ENCODE measurements at places on chromosomes 7 and 10.

- DNase-seq, result no peak
These were observed 76.5 kb downstream of the ARL5B start for GRCh38 chr10:18735711-18736110.

DNA sequence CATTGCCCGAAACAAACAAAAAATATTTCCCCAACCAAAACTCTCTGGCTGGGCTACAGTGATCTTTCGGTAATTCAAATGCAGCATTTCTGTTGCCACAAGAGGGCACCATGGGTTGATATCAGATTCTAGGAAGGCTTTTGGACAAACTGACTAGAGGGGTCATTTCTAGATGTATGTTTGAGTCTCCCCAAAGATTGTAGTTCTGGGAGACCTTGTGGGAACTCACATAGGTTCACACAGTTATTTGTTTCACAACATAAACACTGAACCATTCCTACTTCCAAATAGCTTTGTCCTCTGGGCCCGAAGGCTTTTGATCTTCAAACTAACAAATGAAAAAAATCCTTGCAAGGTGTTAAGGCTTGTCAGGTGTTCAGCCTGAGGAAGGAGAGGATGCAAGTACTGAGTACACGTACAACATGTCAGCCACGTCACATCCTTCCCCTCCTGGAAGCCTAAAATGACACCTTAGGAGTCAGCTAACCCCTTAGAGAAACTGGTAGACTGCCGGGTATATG lies 37.0 kb upstream of the IL15RA start:
- DNase-seq, result peak; percentile 82

- DNase-seq, result no peak
These were observed 718.9 kb downstream of the GRID1 start for GRCh38 chr10:85647741-85648140.

DNA sequence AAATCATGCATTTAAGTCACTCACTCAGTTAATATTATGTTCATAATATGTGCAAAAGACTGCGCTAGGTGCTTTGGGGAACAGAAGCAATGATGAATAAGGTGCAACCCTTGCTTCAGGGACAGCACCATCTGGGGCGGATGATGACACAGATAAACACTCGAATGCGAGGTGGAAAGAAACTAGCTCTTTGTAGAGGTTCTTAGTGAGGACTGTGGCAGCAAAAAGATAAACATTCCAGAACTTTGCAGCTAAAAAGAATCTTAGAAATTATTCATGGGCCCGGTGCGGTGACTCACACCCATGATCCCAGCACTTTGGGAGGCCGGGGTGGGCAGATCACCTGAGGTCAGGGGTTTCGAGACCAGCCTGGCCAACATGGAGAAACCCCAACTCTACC lies 29.8 kb upstream of the CHST15 start:
- DNase-seq, result no peak

GRCh38 chr10:79045566-79046175 lies 23.1 kb upstream of the ZMIZ1 start:
- no peak for DNase-seq

DNA sequence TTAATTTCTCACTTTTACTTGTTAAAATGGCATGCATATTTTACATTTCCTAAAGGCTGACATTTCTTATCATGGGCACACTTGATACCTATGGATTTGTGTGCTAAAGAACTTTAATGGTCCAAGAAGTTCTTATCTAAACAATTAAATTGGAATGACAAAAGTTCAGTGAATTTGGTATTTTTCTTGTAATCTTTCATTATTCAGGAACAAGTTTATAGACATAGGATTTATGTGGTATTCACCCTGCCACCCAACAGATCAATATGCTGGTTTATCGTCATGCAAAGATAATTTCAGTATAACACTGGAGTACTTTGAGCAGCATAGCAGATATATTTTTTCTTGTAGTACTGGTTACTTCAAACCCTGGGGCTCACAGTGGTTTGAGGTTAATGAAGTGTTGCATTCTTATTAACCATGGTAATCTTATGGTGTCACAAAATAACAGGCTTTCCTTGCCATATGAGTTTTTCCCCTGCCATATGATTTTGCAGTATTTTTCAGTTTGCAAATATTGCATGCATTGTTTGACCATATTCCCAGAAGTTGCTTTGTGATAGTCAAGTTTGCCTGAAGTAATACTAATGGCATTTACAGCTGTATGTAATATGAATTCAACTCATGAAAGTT lies 148.8 kb downstream of the PPP1R9A start:
- DNase-seq, result no peak

- DNase-seq, result no peak
These were observed 871 bp upstream of the GTF2IRD1 start for GRCh38 chr7:74452748-74453321.
